ENCODE measurements at places on chromosomes 2 and 18. TPM values are rescaled to one million over a fixed set of nuclear protein-coding genes. Genes with fewer than 3 reads are reported as not detected.

- DNase-seq, result no peak
Measured at GRCh38 chr2:240731178-240731545, 39.5 kb downstream of the AQP12A start.

DNA sequence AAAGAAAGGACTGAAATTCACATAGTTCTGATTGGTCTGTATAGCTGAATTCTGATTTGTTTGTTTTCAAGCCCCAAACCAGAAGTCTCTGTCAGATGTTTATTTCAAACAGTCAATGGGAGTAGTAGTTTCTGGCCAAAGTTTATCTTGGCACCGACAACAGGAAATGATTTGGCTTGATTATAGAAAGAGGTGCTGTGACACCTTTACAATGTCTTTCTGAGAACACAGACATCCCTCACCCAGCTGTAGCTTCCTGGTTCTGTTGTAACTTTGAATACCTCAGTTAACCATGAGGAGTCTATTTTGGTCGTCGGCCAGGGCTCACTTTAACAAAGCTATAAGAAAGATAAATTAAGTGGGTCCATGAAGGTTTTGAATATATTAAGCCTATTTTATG is 545.0 kb upstream of the ZNF804A start:
- DNase-seq, result no peak

DNA sequence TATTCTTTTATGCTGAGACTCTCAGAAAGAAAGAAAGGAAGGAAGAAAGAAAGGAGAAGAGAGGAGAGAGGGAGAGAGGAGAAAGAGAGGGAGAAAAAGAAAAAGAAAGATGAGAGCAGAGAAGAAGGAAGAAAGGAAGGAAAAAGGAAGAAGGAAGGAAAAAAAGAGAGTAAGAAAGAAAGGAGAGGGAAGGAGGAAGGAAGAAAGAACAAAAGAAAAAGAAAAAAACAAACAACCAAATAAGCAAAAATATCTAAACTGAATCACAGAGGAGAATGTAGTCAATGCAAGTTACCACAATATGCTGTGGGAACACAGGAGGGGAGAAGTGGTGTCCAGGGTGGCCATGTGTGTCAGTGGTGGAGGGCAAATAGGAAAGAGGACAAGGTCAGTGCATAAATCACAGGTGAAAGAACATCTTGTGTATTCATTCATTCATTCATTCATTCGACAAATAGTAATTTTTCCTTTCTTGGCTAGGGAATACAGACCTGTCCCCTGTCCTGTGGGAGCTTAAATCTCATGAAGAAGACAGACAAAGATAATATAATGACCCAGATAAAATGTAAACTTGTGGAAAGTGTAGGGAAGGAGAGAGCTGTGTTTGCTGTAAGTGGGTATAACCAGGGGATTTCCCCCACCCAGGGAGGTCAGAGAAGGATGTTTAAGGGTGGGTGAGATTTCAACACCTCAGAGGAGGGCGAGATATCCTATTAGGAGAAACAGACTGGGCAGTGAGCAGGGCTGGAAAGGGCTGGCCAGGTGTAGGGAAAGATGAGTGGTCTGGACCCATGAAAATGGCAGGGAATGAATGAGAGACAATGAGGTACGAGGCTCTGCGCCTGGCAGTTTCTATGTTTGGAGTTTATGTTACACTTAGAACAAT is 50.7 kb downstream of the IL1R2 start:
- no peak for DNase-seq

GRCh38 chr2:25971596-25971995 is 10.7 kb downstream of the KIF3C start:
- no peak for DNase-seq

- no peak for DNase-seq
Measured at GRCh38 chr2:202378001-202378400, 1.9 kb downstream of the BMPR2 start.

DNA sequence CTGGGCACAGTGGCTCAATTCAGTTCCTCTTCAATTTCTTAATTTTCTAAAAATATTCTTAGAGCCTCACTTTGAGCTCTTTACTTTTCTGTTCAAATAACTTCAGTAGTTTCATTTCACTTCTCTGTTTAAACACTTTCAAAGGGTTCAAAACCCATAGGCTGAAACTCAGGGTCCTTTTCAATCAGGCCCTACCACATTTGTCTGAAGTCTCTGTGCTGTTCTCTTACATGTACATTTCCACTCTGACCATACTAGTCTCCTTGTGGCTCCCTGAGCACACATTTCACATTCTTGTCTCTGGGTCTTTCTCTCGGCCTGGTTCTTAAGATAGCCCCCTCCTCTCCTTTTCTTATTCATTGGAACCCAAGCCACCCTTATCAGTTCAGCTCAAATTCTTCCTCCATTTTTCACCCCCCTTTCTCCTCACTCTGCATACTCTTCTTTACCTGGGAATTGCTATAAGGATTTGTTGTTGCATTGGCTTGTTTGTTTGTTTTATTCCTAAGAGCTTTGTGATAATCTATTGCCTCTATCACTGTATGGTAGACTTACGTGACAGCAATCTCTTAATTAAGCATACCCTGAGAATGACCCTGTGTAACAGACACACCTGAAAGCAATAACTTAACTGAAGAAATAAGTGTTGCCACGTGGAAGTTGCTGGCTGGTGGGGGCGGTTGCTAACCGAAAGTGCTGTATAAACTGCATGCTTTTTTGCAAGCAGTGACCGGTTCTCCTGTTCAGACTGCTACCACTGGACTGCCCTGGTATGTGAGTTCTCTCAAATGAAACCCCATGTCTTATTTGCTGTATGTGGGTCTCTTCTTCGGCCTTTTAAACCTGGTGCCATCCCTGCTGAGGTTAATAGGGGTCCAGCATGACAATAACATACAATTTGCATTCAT is 27.7 kb upstream of the ACADL start:
- DNase-seq, result no peak

Gene CTNNA2
- 0.06 TPM for total RNA-seq

Gene MLPH
- 36.0 TPM for total RNA-seq

Gene RPRD1A
- 41.3 TPM for total RNA-seq

Data from epithelial cell of proximal tubule (primary cell).